ENCODE measurements at places on chromosomes 11 and 22. TPM values are rescaled to one million over a fixed set of nuclear protein-coding genes. Genes with fewer than 3 reads are reported as not detected.

IMMP1L gene
- total RNA-seq = 23.8 TPM

SPON1 gene
- 0.22 TPM for total RNA-seq

ISX gene
- total RNA-seq = not detected

PLEKHA7 gene
- total RNA-seq = 21.0 TPM

HEPN1 gene
- not detected for total RNA-seq

FAM180B gene
- 0.31 TPM for total RNA-seq

DNA sequence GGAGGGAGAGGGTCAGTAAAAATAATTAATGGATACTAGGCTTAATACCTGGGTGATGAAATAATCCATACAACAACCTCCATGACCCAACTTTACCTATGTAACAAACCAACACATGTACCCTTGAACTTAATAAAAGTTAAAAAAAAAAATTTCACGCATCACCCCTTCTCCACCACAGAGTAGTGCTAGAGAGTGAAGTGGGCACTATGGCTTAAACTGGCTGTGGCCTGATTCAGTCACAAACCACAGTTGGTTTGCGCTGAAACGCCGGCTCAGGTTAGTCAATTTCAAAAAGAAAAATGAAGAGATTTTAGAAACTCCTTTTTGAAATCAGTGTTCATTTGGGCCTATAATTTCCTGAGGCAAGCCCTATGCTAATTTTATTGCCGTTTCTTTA lies 144.3 kb downstream of the TRPC6 start:
- no peaks in the 10 kb centered on the region for H3K36me3 ChIP-seq
- no peak overlapping the region for H3K4me3 ChIP-seq
- no peaks in the 10 kb centered on the region for H3K4me1 ChIP-seq
- no peak overlapping the region for H3K27ac ChIP-seq
- no peaks in the 10 kb centered on the region for H3K27me3 ChIP-seq

- H3K4me1 ChIP-seq = no peaks in the 10 kb centered on the region
- H3K36me3 ChIP-seq = no peaks in the 10 kb centered on the region
- H3K27ac ChIP-seq = no peak overlapping the region
- no peak overlapping the region for H3K4me3 ChIP-seq
Observed at GRCh38 chr22:39289975-39290720, 29.3 kb downstream of the RPL3 start.

- no peak overlapping the region for H3K27ac ChIP-seq
- H3K4me3 ChIP-seq = no peak overlapping the region
- H3K36me3 ChIP-seq = peaks cover 37% of the 10 kb centered on the region
- no peak for DNase-seq
- no peaks in the 10 kb centered on the region for H3K27me3 ChIP-seq
Observed at GRCh38 chr22:20937794-20938671, 20.8 kb downstream of the CRKL start.

- no peak overlapping the region for H3K27ac ChIP-seq
- DNase-seq = no peak
- H3K4me1 ChIP-seq = no peaks in the 10 kb centered on the region
- no peaks in the 10 kb centered on the region for H3K27me3 ChIP-seq
- no peak overlapping the region for H3K4me3 ChIP-seq
Observed at GRCh38 chr11:25734591-25735211, 597.2 kb upstream of the ANO3 start.

DNA sequence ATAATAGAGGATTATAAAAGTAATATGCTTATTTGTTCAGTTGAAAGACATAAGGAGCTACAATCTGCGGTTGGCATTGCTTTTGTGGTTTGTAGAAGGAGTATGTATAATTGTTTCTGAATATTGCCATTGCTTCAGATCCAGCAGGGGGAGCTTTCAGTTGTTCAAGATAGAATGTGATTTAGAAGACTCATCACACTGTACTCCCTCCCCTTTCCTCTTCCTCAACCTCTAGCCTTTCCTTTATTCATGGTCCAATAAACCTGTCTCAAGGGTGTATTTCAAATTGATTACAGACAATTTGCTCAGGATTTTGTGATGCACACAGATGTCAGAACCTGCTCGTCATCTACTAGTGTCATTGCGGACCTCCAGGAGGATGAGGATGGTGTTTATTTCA lies 9.8 kb downstream of the PRMT3 start:
- no peak for DNase-seq
- H3K36me3 ChIP-seq = peaks cover 21% of the 10 kb centered on the region
- no peak overlapping the region for H3K4me3 ChIP-seq
- no peaks in the 10 kb centered on the region for H3K27me3 ChIP-seq
- H3K4me1 ChIP-seq = no peaks in the 10 kb centered on the region
- no peak overlapping the region for H3K27ac ChIP-seq

DNA sequence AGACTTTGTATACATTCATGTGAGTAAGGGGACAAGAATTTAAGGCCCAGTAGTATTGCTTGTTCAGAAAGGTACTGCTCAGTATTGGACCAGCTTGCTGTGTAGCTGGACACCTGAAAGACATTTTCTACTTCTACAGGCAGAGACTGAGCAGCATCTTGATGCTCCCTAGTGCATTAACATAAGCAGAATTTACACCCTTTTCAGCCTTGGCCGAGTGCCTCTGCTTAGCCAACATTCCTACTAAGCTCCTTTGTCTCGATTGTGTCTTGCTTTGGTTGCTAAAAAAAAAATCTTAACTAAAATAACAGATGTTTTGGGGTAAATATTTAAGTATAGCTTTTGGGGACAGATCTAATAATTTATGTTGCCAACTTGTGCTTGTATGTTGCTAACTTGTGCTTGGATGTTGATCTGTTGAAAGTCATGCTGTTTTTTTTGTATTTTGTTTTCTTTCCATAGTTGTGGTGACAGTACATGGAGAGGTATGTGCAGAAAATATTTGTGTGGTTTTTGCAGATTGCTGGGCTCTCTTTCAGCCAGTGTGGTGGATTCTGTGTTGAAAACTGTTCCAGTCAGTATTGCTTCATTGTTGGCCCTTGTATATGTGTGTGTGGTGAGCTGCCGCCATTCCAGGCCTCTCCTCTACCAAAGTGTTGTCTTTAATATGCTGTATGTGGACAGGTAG lies 3.7 kb downstream of the PTS start:
- H3K36me3 ChIP-seq = peaks cover 2% of the 10 kb centered on the region
- no peak overlapping the region for H3K4me3 ChIP-seq
- H3K4me1 ChIP-seq = no peaks in the 10 kb centered on the region
- no peak for DNase-seq

DNA sequence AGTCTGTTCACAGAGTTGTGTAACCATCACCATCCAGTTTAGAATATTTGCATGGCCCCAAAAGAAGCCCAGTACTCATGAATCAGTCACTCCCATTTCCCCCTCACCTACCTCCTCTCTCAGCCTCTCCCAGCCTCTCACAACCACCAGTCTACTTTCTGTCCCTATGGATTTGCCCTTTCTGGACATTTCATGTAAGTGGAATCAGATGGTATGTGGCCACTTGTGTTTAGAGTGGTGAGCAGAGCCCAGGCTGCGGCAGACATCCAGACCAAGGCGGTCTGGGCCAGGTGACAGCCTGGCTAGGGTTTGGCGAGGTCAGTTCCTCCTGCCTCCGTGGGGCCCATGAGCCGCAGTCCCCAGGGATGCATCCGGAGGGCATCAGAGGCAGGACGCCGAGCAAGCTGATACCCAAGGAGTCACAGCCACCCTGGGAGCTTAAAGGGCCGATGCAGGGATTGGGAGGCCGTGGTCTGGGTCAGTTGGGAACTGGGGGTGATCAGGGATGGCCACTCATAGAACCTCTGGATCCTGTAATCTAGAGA lies 53.3 kb upstream of the CLDN5 start:
- no peak overlapping the region for H3K27ac ChIP-seq
- no peaks in the 10 kb centered on the region for H3K27me3 ChIP-seq
- no peak for DNase-seq
- no peaks in the 10 kb centered on the region for H3K4me1 ChIP-seq
- no peak overlapping the region for H3K4me3 ChIP-seq
- no peaks in the 10 kb centered on the region for H3K36me3 ChIP-seq

DNA sequence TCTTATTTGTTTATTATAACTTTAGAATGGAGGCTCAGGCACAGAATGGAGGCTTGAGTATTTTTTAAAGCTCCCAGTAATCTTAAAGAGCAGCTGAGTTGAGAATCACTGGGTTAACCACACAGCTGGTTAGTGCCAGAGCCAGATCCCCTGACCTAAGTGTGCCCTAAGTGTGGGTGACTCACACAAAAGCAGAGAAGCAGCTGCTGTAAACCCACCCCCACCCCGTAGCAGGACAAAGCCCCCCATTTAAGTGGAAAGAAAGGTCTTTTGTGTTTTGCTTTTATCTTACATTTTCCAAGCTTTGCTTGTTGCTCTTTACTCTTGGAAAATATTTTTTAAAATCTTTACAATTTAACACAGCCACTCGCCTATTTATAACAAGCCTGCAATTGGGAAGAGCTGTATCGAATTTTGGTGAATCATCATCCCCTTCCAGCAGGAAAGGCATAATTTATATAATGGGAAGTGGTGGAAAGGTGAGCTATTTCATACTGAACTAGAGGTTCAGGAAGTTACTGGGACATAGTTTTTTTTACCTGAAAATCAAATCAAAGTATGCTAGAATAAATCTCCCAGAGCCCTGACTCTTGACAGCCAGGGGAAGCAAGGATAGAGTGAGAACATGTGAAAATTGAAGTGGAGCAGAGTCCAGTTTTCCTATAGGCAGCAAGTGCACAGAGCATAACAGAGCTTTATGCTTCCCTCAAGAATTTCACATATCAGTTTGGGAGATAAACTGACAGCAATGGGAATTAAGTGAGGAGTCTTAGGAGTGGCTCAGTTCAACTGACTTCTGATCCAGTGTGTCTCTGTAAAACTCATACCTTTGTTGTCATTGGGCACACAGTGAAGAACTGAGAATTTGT lies 405.7 kb downstream of the AASDHPPT start:
- H3K27ac ChIP-seq = no peak overlapping the region
- no peak overlapping the region for H3K4me3 ChIP-seq
- no peaks in the 10 kb centered on the region for H3K36me3 ChIP-seq
- DNase-seq = no peak
- no peaks in the 10 kb centered on the region for H3K4me1 ChIP-seq

DNA sequence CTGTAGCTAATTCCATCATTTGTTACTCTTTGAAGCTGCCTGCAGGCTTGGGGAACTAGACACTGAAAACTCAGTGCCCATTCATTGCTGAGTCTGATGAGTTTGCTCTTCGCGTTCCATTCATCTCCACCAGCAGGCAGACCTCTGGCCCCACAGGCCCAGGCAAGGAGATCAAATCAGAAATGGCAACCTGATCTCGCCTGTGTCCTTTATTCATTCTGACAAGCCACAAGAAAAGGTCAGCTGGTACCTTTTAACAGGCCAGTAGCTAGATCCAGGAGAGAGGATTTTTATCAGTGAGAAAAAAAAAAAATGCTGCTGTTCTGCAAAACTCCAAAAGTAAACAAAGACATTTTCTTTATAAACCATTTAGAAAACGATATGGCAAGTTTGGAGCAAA lies 742.5 kb downstream of the ETS1 start:
- H3K4me3 ChIP-seq = no peak overlapping the region
- DNase-seq = no peak
- no peaks in the 10 kb centered on the region for H3K27me3 ChIP-seq

GRCh38 chr11:10400856-10401255 lies 54.2 kb upstream of the AMPD3 start:
- H3K27me3 ChIP-seq = no peaks in the 10 kb centered on the region
- no peak overlapping the region for H3K27ac ChIP-seq
- H3K4me1 ChIP-seq = no peaks in the 10 kb centered on the region
- DNase-seq = no peak
- no peaks in the 10 kb centered on the region for H3K36me3 ChIP-seq

DNA sequence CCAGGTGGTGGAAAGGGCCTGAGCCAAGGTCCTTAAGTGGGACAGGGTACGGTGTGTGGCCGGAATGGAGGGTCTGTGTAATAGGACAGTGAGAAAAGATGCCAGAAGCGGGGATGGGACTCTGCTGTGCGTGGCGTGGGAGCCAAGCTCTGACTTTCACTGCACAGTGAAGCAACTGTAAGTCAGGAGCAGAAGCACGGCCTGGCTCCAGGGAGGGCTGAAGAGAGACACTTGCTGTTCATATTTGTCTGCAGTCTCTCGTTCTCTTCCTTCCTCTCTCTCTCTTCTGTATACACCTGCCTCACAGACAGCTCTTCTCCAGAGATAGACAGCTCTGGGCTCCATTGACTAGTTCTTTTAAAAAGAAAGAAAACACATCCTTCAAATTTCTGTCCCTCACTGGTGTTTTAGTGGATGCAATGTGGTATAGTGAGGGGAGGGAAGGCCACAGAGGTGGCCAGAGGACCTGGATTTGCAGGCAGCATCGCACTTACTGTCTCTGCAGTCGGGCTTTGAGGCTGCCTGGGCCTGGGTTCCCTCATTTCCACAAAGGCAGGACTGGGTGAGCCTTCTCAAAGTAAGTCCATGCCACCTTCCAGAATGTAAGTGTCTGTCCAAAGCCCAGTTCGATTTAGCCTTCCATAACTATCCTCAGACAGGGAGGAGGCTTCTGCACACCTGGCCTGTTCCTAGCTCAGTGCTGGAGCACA lies 2.1 kb downstream of the IL17RA start:
- peaks cover 3% of the 10 kb centered on the region for H3K27me3 ChIP-seq
- peak overlapping the region; percentile 9 for H3K4me3 ChIP-seq
- H3K36me3 ChIP-seq = no peaks in the 10 kb centered on the region
- H3K4me1 ChIP-seq = no peaks in the 10 kb centered on the region

DNA sequence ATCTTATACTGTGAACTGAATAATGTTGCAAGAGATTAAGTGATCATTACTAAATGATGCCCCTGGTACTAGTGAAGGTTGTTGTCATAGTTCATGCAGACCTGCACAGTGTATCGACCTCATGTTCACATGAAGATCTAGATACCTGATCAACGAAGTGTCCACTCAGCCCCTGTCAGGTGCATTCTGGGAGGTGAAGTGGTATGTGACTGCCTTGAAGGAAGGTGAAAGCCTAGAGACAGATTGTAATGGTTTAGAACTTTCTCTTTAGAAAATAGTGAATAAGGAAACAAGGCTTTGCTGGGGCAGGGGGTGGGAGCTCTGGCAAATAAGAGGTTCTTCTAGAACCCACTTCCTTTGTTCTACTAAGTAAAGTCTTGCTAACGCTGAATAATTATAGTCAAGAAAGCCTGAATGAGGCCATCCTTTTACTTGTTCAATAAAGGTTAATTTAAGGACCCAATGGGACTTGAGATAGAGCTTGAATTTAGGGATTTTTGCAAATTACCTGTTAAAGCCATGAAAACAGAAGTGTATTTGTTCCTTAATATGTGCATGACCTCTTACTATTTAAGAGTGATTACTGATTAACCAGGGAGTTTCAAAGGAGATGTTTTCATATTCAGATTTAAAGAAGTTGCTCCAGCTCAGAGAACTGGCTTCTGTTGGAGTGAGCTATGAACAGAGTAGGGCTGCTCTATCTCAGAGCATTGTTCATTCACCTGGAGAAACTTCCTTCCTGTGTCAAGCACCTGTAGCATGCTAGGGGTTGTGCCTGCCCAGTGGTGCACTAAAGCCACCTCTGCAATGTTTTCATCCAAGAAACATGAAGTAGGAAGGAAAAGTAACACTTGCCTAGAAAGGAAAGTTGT lies 45.3 kb downstream of the C22orf31 start:
- H3K4me1 ChIP-seq = no peaks in the 10 kb centered on the region
- peaks cover 7% of the 10 kb centered on the region for H3K36me3 ChIP-seq
- no peaks in the 10 kb centered on the region for H3K27me3 ChIP-seq
- H3K27ac ChIP-seq = no peak overlapping the region
- H3K4me3 ChIP-seq = no peak overlapping the region
- DNase-seq = no peak
